Stimulated activated CD8-positive, alpha-beta memory T cell treated with anti-CD3 and anti-CD28 coated beads, Interleukin-15, amount 100 ng/mL, for 4 hours (primary cell): ENCODE measurements at places on chromosomes 1 and 21.

GRCh38 chr1:246032031-246032551 is 475.0 kb downstream of the SMYD3 start:
- DNase-seq, result no peak

GRCh38 chr1:232123775-232124659 is 497.4 kb downstream of the DISC1 start:
- DNase-seq, result no peak

DNA sequence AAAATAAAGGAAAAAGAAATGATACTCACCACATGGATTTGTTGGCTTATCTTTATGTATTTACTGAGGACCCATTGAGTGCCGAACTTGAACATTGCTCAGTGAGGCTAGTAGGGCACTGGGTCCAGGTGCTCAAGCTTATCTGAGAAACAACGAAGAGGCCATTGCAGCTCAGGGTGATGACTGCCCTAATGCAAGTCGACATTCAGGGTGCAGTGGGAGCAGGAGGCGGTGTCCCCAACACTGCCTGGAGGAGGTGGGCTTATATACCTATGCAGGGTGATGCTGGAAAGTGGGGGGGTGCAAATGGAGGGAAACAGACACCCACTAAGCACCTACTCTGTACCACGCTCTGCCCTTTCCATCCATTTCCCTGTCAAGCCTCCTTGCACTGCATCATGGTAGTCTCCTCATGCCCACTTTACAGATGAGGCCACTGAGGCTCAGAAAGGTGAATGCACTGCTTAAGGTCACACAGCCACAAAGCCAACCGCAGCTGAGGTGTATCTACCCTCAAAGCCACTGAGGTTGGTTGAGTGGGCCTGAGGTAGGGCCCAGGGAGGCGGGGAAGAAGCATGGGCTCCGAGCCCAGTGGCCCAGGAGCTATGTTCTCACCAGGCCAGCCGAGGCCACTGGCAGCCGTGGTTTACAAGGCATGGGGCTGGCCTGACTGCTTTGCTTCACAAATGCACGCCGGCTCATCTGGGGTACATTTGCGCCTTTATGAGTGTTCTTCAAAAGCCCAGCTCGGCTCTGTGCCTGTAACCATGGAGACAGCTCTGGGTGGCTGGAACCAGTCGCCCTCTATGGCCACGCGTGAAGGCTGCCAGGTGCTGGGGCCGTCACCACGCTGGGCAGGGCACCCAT is 103.8 kb downstream of the EPHB2 start:
- no peak for DNase-seq

- DNase-seq, result no peak
Observed at GRCh38 chr1:14996133-14997050, 157.2 kb upstream of the TMEM51 start.

DNA sequence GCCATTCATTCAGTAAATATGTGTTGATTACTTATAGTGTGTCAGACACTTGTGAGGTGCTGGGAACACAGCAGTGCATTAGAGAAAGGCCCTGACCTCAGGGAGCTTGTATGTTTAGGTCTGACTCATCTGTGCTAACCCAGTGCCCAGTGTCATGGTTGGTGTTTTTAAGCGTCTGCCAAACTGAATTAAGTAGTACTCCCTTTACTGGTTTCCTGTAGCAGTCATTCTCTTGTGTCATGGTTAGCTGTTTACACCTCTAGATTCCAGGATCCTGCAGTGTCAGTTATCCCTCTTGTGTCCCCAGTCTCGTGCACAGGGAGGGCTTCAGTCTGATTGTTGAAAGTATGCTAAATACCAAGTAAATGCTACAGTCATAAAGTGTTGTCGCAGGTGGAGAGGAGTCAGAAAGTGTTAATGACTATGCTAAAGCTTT is 14.2 kb downstream of the UCK2 start:
- DNase-seq, result no peak

- DNase-seq, result no peak
Observed at GRCh38 chr1:154536570-154536969, 21.9 kb downstream of the UBE2Q1 start.
